ENCODE measurements at places on chromosomes 6 and 20.

DNA sequence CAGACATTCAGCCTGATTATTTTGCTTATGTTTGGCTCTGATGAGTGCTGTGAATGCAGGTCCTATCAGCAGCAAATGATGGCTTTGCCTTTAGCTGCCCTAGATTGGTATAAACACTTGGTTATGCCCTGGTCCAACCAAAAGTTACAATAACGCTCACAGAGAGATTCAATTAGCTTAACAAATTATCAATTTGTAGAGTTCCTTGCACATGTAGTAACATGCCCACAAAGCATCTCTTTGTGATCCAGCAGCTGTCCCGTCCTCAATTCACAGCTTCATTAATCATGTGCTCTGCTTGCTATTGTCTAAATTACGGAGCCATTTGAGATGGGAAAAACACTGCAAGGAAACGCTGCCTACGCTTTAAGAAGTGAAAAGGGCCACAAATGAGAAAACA lies 457.9 kb downstream of the HDGFL1 start:
- H3K4me3 ChIP-seq = no peak overlapping the region
- H3K27ac ChIP-seq = no peak overlapping the region
- no peaks in the 10 kb centered on the region for H3K36me3 ChIP-seq
- no peaks in the 10 kb centered on the region for H3K27me3 ChIP-seq
- DNase-seq = no peak

DNA sequence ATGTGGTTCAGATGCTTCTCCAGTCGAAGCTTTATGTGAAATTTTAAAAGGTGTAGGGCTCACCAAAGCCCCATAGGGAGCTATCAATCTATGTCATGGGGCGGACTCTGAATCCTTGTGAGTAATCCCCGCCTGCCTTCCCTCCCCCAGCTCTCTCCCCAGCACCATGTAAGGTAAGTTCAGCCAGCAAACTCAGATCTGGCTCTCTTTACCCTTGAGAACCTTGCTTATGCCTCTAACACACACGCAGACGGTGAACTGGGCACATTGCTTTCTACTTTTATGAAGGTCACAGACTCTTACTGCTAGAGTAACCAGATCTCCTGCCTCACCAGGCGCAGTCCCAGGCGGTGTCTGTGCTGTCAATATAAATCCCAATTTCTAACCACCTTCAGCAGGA lies 82.6 kb upstream of the CNKSR3 start:
- no peak overlapping the region for H3K27ac ChIP-seq
- no peak for DNase-seq
- no peaks in the 10 kb centered on the region for H3K4me1 ChIP-seq
- no peaks in the 10 kb centered on the region for H3K36me3 ChIP-seq

DNA sequence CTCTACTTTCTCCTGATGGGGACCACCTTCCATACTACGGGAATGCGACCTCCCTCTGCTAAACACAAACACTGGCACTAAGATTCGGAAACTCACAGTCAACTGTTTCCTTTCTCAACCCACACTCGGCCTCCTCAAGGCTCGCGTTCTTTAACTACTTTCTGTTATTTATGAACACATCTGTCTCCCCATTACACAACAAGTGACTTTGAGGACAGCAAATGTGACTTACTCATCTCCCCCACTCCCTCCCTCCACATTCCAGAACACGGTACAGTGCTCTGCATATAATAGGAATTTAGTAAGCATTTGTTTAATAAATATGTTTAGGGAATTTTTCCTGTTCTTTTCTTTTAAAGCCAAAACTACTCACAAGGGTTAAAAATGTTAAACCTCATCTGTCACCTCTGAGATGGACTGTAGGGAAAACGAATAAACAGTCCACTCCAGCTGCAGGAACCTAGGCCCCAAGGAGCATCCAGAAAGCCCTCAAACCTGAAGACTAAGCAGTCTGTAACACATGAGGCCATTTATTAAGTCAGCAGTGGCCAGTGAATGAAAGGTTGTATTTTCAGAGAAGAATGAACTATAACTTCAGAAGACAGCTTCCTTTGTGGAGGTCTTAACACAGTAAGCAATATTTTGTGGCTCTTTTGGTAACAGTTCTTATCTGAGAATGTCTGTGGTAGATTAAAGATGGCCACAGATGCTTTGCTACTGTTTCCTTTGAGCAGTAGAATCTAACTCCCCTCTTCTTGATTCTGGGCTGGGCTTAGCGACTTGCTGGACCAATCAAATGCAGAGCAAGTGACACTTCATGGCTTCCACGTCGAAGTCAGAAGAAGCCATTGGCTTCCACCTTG lies 209.6 kb upstream of the DTNBP1 start:
- no peak overlapping the region for H3K4me3 ChIP-seq
- no peaks in the 10 kb centered on the region for H3K36me3 ChIP-seq
- H3K4me1 ChIP-seq = no peaks in the 10 kb centered on the region
- no peak for DNase-seq
- no peak overlapping the region for H3K27ac ChIP-seq

DNA sequence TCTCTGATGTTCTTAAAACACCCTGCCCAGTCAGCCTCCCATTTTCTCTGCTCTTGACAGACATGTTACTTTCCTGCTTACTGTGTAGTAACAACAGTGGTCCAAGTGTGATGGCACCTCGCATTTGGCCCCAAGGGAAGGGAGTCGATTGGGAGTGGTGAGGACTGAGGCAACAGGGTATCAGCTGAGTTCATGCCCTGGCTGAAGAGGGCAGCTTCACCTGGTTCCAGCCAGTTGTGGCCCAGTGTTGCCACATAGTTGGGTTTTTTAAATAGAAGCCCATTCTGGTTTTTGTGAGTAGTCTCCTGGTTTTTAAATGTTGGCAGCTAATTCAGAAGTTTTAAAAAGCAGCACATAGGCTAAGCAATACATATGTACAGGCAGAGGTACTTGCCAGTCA lies 37.2 kb downstream of the ARFGEF2 start:
- H3K4me1 ChIP-seq = no peaks in the 10 kb centered on the region
- no peaks in the 10 kb centered on the region for H3K27me3 ChIP-seq
- no peak overlapping the region for H3K27ac ChIP-seq
- no peak overlapping the region for H3K4me3 ChIP-seq
- H3K36me3 ChIP-seq = peaks cover 62% of the 10 kb centered on the region

DNA sequence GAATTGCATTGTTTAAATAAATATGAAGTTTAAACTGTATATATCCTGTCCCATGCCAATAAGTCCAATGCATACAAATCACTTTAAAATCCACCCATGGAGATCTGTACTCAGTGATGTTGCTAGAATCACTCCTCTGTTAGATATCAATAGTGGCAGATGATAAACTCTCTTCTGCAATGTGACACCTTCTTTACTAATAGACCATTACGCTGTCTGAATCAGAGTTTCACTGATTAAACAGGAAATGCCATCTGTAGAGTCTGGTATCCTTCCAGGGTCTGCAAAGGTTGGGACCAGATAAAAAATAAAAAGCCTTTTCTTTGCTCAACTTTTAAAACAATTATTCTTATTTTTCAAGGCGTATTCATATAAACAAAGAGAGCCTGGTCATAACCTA lies 134.5 kb downstream of the EDN3 start:
- no peak overlapping the region for H3K4me3 ChIP-seq
- no peak for DNase-seq
- no peaks in the 10 kb centered on the region for H3K36me3 ChIP-seq
- H3K27ac ChIP-seq = no peak overlapping the region
- no peaks in the 10 kb centered on the region for H3K27me3 ChIP-seq
- no peaks in the 10 kb centered on the region for H3K4me1 ChIP-seq

DNA sequence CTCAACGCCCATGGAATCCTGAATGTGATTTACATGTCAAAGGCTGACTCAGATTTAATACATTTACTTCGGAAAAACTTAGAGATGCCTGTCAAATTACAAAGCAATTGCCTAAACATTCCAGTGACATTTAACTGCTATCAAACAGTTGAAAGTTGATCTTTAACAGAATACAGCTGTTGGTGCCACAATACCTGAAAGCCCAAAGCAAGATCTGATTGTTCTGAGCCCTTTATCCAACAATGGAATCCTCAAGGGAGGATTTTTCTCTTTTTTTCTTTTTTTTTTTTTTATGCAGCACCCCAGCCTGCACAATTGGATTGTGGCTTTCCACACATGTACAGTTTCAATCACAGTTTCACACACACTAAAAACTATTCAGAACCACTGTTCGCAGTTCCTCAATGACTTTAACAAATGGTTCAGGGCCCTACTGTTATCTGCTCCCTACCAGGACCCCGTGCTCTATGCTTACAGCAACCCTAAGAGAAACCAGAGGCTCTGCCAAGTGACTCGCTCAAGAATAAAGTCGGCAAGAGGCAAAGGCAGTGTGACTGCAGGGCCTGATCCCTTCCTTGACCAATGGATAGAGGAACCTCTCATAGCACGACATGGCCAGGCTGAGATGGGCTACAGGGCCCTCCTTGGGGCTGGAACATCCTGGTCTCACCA lies 33.3 kb downstream of the EPB41L2 start:
- no peaks in the 10 kb centered on the region for H3K36me3 ChIP-seq
- no peaks in the 10 kb centered on the region for H3K4me1 ChIP-seq
- H3K27ac ChIP-seq = no peak overlapping the region
- H3K27me3 ChIP-seq = no peaks in the 10 kb centered on the region

All from naive thymus-derived CD4-positive, alpha-beta T cell (primary cell).